Activated CD4-positive, alpha-beta T cell treated with anti-CD3 and anti-CD28 coated beads for 1 hour (primary cell): ENCODE measurements at places on chromosomes 5 and 9.

GRCh38 chr5:56202483-56202882 lies 30.6 kb downstream of the ANKRD55 start:
- DNase-seq, result no peak

DNA sequence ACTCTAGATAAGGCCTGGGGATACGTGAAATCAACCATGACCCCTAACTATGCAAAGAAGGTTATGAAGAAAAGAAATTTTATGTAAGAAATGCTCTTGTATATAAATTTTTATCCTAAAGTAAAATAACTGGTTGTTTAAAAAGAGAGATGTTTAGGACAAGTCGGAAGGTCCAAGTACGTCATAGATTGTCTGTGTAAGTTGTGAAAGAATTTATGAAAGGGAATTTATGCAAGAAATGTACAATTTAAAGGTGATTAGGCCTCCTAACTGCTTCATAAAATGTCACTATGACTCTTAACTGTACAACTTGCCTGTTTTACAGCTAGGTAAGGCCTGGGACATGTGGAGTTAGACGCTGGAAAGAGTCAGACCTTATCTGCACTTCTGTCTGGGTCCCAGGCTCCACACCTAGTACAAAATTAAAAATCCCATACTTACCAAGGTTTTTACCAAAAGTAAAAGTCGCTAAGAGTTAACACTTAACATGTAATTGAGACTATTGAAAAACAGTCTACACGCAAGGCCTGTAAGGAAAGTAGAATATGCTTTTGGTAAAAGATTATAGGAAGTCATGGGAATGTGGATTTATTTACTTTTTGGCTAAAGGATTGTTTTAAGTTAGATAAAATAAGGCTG lies 77.4 kb downstream of the KIAA0825 start:
- DNase-seq, result no peak

DNA sequence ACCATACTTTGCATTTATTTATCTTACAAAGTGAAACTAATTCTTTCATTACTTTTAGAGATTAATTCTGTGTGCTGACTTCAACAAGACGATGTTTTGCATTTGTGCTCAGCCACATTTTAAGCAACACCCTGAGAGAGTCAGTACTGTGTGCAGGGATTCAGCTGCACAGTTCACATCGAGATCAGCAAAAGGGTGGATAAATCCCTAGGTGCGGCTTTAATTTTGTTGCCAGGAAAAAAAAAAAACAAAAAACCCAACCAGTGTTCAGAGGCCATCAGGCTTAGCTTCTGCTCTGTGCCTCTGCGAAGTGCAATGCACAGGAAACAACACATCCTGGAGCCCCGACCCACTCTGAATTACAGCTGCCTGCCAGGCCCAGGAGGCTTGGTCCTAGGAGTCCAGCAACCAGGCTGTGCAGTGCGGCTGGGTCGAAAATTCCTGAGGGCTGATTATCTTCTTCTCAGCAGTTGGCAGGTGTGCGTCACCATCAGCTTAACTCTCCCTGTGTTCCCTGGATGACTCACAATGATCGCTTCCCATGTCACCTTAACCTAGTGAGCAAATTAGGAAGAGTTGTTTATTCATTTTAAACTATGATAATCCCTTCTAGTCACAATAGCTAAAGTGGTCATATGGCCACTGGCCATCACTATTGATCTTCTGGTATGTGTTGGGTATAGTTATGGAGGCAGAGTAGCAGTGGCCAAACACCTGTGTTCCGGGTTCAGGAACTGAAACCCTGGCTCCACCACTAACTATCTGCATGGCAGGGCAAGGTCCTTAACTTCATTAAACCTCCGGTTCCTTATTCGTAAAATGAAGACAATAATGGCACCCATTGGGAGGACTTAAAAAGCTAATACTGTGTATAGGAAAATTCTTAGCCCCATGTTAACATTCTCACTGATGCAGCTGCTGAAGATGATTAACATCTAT lies 31.2 kb upstream of the NDUFB6 start:
- no peak for DNase-seq

- DNase-seq, result no peak
Measured at GRCh38 chr9:14231196-14231990, 82.5 kb downstream of the NFIB start.

GRCh38 chr9:3962971-3963642 lies 336.8 kb downstream of the GLIS3 start:
- no peak for DNase-seq

GRCh38 chr5:53029608-53030007 lies 40.5 kb downstream of the ITGA2 start:
- no peak for DNase-seq

- no peak for DNase-seq
Measured at GRCh38 chr5:129804705-129805104, 56.8 kb downstream of the MINAR2 start.

- no peak for DNase-seq
Measured at GRCh38 chr9:93653760-93654159, 77.4 kb downstream of the PHF2 start.

DNA sequence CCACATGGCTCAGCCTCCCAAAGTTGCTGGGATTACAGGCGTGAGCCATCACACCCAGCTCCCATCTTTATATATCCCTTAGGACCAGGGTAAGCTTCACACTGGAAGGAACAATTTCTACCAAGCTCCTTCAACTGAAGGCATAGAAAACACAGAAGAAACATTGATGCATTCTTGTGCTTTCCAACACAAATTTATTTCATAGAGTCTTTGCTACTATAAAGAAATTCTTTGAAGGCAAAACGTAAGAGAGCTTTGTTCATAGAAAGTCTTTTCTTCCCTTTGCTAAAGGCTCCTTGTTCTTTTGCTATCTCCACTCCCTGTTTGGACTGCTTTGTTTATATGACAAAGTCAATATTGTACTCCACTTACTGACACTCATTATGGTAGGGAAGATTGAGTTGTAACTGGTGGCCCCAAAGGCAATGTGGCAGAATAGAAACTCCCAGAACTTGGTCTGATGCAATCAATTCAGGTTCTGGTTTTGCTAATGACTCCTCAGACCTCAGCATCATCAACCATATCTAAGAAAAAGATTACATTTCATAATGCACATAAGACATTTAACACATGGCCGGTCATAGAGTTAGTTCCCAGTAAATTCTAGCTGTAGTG lies 97.4 kb upstream of the CLINT1 start:
- no peak for DNase-seq

DNA sequence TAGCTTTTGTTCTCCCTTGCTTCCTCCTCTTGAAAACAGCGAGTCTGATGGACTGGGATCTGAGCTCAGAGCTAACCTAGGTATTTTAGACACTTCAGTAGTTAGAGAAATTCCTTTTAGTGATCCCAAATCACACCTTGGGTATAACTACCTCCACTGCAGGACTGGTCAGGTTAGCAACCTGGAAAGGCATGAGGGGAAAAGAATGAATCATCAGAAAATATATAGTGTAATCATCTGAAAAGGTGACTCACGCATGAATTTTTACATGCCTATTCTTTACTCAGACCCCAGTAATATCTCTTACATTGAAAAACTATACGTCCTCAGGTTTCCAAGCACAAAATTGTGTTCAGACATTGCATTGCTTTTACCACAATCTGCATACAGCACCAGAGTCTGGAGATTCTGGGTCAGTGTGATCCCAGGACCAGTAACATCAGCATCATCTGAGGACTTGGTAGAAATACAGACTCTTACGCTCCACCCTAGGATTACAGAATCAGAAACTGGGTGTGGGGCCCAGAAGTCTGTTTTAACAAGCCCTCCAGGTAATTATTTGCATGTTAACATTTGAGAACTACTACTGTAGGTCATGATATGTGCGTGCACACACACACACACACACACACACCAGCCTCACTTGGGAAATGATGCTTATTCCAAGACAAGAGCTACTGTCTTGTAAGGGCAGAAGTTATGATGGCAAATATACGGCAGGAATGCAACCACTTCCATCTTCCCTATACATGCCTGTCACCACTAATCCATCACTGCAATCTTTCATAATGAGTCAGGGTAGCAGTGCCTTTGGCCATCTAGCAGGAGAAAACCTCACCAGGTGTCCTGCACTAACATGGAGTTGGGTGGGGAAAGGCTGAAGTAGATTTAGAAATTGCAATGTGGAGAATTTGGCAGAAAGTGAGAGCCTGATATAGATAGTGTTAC lies 271.6 kb upstream of the MAP3K1 start:
- DNase-seq, result no peak

GRCh38 chr5:543755-544674 lies 19.8 kb upstream of the SLC9A3 start:
- no peak for DNase-seq

- no peak for DNase-seq
Measured at GRCh38 chr9:115879451-115879850, 274.1 kb upstream of the PAPPA start.

DNA sequence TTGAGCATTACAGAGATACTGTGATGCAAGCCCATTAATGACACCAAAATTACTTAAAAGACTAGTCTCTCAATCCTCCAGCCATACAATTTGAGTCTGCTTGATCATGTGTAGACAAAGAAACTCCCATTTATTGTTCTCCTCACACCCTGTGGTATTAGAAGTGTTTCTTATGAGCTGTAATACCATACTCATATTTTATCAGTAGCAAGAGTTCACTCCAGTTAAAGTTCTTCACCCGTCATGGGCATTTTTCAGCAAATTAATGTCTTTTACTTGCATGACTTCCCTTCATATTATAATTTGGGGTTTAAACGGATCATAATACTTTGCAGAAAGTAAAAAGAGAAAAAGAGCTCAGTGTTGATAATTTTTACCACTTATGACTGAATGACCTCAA lies 242.9 kb downstream of the BNC2 start:
- DNase-seq, result no peak

DNA sequence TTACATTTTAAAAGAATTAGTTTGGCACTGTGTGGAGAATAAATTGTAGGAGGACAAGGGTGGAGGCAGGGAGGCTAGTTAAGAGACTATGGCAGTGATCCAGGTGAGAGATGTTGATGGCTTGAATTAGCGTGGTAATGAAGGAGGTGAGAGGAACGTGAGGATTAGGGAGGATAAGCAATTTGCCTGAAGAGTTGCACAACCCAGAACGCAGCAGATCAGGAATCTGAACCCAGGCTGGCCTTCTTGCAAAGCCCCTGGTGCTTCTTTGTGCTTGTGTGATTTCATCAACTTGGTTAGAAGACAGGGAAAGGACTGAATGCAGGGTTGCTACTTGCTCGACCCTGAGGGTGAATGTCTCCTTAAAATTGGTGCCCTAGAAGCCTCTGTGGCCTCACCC lies 6.9 kb upstream of the SCAMP1 start:
- DNase-seq, result no peak

DNA sequence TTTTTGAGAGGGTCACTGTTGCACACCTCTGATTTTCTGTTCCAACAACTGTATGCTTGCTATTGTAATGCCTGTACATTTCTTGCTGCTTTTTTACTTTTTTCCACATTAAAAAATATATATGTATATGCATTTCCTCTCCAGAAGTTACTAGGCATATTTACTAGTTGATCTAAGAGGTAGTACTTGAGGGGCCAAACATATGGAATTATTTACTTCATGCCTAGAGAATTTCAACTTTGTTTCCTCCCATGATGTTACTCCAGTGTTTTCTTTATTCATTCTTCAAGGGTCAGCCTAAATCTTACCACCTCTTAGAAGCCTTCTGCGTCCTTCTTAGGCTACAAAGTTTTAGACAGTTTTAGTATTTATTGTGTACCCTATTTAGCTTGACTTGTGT lies 122.7 kb downstream of the NMUR2 start:
- DNase-seq, result no peak

GRCh38 chr9:131589124-131589711 lies 43.9 kb downstream of the PRRT1B start:
- DNase-seq, result no peak

GRCh38 chr5:159061834-159062474 lies 37.8 kb downstream of the EBF1 start:
- DNase-seq, result no peak

DNA sequence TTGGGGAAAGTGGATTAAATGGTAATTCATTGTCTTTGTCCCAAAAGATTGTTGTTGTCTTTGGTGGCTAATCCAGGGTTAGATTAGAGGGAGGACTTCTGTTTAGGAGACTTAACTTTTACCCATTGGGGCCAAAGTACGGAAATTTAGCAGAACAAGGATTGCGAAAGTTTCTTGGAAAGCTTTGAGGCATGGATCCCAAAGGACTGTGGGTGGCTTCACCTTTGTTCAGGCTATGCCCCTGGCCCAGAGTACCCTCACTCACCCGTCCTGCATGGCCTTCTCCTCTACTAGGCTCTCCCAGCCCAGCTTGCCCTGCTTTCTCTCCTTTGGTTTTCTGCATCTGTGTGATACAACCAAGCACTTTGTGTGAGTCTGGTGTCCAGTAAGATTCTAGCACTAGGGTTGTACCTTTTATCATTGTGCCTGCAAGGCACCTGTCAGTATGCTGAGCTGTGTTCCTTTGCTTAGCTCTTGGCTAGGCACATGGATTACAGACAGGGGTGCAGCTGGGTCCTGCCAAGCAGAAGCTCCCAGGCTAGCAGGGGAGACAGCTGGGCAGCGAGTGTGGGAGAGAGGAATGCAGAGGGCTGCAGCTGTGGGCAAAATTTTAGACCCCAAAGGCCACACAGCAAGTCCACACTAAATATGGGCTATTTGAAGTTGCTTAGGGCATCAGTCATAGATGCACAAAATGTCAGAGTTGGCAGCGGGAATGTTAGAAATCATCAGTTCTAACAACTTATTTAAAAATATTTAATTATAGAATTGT lies 3.2 kb downstream of the PPARGC1B start:
- no peak for DNase-seq

- no peak for DNase-seq
Measured at GRCh38 chr5:32421075-32421474, 23.5 kb downstream of the ZFR start.

GRCh38 chr5:126454535-126454934 lies 31.3 kb downstream of the GRAMD2B start:
- DNase-seq, result no peak

DNA sequence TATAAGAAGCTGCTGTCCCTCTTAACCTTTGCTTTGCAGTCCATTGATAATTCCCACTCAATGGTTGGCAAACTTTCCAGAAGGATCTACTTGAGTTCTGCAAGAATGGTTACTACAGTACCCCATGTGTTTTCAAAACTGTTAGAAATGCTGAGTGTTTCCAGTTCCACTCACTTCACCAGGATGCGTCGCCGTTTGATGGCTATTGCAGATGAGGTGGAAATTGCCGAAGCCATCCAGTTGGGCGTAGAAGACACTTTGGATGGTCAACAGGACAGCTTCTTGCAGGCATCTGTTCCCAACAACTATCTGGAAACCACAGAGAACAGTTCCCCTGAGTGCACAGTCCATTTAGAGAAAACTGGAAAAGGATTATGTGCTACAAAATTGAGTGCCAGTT lies 27.8 kb upstream of the SETD9 start:
- no peak for DNase-seq

GRCh38 chr9:85960688-85961093 lies 19.7 kb downstream of the NAA35 start:
- DNase-seq, result no peak

- DNase-seq, result no peak
Measured at GRCh38 chr9:109017493-109017892, 4.2 kb upstream of the CTNNAL1 start.
